ENCODE measurements at places on chromosomes 1 and 21. TPM values are rescaled to one million over a fixed set of nuclear protein-coding genes. Genes with fewer than 3 reads are reported as not detected.

Gene AMY2B
- 1.7 TPM for total RNA-seq

Gene GRHL3
- total RNA-seq: 2.6 TPM

Gene FMO5
- total RNA-seq: 1.3 TPM

- DNase-seq: no peak
Measured at GRCh38 chr1:239786464-239786863, 305.2 kb upstream of the FMN2 start.

DNA sequence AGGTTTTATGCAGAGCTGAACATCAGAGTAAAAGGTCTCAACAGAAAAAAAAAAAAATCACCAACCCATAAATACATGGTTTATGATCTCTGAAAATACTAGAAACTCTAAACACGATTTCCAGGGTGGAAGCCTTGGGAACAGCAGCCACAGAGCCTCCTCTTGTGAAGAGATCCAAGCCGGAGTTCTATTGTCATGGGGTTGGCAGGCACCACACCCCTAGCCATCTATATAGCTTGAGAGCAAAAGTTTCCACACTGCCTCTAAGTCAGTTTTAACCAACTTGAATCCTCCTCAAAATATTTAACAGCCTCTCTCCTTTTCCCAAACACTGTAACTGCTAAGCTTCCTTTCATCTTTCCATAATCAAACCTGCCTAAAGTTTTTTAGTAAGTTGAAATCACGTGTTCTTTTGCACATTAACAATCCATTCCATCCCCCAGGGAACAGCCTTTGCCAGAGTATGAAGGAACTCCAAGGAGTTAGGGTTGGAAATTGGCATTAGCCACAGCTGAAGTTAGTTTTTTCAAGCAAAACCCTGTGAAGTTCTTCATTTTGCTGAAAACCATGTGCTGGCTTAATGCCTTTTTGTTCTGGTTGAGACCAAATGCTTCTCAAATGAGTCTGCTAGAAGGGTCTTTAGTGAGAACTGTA, 13.8 kb upstream of the SEC16B start:
- DNase-seq: peak; percentile 12

GRCh38 chr21:28979092-28979491, 13.6 kb downstream of the LTN1 start:
- no peak for DNase-seq

GRCh38 chr1:231625975-231626534, 535 bp upstream of the DISC1 start:
- no peak for DNase-seq

All from astrocyte (in vitro differentiated cells and primary cell).